ENCODE measurements at places on chromosomes 16 and 17.

DNA sequence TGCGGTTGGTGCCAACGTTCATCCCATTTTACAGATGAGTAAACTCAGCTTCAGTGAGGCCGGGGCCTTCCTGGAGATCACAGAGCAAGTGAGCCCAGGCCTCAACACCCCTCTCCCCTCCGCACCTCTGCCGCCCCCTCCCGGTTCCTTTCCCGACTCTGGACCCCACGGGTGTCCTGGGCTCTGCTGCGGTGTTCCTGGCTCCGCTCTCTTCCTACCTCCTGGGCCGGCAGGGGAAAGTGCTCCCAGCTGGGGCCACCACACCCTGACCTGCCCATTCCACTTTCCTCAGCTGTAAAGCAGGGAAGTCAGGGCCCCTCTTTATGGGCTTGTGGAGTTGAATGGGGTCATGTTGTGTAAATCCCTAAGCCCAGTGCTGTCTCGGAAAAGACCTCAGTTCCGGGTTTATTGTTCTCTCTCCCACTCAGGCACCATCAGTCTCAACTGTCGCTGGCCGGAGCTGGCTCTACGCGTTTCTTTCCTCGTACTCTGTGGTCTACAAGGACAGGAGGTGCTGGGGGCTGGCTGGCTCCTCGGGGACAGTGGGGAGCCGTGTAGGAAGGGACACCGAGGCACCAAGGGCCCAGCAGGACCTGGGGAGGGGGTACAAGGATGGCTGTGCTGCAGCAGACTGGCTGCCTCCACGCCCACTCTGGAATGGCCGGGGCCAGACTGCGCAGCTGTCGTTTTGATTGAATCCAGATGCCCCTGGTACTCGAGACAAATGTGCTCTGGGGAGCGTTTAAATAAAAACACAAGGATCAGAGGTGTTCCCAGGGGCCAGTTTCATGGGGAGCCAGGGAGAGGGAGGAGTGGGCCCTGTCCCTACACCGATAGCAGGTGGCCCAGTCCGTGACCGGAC, 21.7 kb upstream of the ACSF3 start:
- no peak for DNase-seq

DNA sequence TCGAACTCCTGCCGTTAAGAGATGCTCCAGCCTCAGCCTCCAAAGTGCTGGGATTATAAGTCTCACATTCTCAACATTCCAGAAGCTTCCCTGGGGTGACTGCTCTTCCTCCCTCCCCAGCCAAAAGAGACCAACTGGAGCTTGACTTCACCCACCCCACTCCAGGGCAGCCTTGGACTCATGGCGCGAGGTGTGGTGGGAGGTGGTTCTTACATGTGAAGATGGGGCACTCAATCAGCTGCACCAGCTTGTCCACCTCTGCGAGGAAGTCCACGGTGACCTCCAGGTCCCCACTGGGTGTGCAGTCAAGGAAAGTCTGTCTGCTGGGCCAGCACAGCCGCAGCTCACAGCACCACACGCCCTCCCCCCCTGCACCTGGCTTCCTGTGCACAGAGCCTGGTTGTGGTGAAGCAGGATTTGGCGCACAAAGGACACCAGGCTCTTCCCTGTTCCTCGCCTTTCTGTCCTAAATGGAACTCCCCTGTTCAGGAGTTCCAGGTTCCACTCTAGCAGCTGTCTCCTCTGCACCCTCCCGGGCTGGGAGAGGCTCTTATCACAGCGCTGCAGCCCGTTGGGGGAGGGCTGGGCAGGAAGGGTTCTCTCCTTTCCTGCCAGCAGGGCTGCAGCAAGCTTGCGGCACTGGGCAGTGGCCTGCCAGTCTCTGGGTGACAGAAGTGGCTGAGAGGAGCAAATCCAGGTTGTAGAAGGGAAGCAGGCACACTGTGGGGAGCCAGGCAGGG, 9.6 kb upstream of the MTSS2 start:
- DNase-seq = no peak

- DNase-seq = no peak
Observed at GRCh38 chr16:75193265-75193650, 13.7 kb downstream of the CTRB2 start.

DNA sequence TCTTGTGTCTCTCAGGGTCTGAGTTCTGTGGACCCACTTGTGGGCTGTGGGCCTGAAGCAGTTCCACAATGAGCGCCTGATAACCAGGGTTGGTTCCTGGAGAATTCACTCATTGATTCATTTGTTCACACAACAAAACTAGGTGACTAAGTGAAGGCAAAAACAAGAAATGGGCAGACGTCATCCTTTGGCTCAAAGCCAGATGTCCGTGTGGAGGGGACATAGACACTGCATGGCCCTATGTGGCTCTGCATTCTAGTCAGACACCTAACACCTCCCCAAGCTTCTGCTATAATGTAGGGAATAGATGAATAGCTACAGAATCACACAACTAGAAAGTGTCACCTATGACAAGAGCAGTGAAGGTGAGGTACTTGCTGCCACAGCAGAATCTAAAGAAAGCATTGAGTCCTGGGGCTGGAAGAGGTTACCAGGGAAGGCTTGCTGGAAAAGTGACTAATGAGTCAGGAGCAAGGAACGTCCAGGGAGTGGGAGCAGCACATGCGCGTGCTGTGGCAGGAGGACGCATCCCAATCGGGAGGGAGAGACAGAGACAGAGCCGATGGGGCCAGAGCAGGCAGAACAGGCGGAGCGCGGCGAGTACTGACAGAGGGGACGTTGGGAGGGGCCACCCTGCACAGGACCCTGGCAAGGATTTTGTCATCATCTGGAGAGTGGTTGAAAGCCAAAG, 58.9 kb downstream of the CES1 start:
- no peak for DNase-seq

GRCh38 chr16:78399384-78399783, 299.9 kb downstream of the WWOX start:
- no peak for DNase-seq

- DNase-seq = no peak
Observed at GRCh38 chr17:39664581-39665561, at the start of gene TCAP. TSS of gene TCAP (plus strand) at chr17:39665349. CDS start at chr17:39665360, 11 bp downstream.

DNA sequence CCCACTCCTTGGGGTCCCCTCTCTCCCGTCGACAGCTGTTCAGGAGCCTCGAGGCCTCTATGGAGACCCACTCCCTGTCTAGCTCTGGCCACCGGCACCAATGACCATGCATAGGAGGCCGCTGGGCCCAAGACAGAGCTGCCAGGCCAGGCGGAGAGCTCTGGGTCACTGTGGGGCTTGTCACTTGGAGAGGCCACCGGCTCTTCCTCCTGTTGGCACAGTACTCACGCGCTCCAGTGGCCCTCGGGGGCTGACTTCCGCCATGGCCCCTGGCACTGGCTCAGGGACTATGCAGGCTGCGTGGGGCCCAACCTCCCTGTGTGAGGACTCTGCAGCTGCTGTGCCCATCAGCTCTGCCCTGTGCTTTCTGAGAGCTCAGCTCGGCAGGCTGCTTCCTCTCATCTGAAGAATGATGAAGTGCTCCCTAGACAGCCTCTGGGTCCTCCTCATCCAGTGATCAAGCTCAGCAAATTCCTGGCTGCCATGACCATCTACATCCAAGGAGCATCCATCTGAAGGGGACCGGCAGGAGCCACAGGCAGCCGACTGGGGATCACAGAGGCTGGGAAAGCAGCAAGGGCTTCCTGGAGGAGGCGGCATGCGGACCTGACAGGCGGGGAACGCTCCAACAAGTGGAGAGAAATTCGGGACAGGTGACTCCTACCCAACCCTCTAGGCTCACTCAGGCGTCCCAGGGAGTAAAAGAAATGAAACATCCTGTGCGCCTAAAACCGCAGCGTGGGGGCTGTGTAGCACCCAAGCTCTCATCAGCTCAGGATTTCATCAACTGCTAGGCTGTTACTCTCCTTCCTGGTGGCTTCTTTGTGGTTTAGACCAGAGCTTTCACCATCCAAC, 16.8 kb downstream of the GALNS start:
- DNase-seq = no peak

DNA sequence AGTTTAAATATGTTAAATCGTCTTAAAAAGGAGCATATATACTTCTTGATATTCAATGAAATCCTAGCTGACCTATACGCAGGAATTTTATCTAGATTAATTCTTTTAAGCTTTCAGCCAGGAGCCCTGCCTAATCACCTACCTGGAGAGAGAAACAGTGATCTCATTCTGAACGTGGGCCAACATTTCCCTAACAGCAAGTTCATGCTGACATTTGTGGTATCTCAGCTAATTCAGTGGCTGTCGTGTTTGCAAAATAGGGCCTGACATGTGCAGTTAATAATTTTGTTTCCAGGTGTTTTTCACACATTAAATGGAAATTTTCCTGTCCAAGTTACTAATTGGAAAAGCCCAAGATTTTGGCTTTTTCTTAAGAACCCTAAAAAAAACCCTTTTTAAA, 17.4 kb downstream of the KRT24 start:
- DNase-seq = no peak

GRCh38 chr17:10022416-10022815, 117.3 kb upstream of the RCVRN start:
- DNase-seq = no peak
